ENCODE measurements at places on chromosomes 12 and 14. TPM values are rescaled to one million over a fixed set of nuclear protein-coding genes. Genes with fewer than 3 reads are reported as not detected.
A peak's percentile ranks its signal among the peaks of the same experiment; 100 is the strongest.

DNA sequence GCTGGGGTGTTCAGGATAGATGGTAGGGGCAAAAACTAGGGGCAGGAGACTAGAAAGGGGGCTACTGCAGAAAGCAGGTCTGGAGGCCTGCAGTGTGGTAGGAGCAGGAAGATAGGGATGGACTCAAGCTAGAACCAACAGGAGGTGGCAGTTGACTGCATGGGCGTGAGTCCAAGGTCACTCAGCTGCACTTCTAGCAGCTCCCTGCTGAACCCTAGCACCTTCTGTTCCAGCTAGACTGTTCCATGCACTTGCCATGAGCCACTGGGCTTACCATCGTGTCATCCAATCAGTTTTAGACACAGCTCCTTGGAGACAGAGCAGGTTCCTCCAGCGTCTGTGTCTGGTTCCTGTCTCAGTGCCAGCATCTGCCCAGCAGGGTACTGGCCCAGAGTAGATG is 11.3 kb upstream of the KRT8 start:
- no peak for DNase-seq

FAM177A1 gene
- 32.5 TPM for total RNA-seq

DNA sequence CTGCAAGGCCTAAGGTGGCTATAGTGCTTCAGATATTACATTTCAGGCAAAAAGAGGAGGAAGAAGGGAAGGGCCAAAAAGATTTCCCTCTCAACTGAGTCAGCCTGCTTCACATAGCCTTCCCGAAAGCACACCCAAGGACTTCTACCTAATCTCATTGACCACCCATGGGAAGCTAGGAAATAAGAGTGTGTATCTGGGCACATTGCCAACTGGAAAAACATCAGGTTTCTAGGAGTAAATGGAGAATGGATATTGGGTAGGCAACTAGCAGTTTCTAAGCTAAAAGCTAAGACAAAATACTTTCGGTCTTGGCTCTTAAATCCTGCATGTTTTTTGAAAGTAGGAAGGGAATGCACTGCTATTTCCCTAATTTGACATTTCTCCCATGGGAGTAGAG is 221.7 kb upstream of the GRIP1 start:
- no peak for DNase-seq

DNA sequence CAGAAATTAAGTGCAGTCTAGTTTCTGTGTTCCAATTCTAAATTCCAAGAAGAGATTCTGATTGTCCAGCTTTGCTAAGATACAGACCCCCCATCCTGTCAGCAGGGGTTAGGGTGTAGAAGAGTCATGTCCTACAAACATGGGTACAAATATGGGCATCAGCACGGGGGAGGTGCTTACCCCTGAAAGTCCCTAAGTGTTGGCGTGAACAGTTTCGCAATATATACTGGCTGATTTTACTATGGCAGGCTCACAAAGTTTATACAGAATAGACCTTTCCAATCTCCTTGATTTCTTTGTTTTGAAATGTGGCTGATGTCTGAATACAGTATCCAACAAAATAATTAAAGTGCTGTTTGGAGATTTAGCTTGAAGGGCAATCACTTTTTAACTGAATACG is 71.6 kb upstream of the PPM1H start:
- DNase-seq: no peak

DNA sequence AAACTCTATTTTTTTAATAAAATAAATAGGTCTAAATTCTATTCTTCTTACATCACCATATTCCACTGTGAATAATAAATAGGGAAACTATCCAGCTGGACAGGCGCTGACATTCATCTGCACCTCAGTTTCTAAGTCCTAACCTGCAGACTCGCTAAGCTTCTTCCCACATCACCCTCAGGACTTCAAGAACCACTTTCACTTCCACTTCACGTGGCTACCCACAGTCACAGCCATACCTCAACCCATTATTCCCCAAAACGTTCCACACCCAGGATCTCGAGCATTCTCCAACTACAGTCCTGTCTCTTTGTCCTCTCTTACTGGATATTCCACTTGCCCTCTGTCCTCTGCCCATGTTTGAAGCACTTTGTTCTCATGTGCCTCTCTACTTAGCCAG is 71.1 kb downstream of the C2CD5 start:
- DNase-seq: peak; percentile 9

GRCh38 chr12:6539707-6540134 is 5.4 kb downstream of the GAPDH start:
- DNase-seq: peak; percentile 19

ZDHHC22 gene
- not detected for total RNA-seq

GRCh38 chr14:94011795-94012194 is 14.3 kb upstream of the OTUB2 start:
- peak; percentile 18 for DNase-seq

AQP2 gene
- not detected for total RNA-seq

RNASE7 gene
- not detected for total RNA-seq

DNA sequence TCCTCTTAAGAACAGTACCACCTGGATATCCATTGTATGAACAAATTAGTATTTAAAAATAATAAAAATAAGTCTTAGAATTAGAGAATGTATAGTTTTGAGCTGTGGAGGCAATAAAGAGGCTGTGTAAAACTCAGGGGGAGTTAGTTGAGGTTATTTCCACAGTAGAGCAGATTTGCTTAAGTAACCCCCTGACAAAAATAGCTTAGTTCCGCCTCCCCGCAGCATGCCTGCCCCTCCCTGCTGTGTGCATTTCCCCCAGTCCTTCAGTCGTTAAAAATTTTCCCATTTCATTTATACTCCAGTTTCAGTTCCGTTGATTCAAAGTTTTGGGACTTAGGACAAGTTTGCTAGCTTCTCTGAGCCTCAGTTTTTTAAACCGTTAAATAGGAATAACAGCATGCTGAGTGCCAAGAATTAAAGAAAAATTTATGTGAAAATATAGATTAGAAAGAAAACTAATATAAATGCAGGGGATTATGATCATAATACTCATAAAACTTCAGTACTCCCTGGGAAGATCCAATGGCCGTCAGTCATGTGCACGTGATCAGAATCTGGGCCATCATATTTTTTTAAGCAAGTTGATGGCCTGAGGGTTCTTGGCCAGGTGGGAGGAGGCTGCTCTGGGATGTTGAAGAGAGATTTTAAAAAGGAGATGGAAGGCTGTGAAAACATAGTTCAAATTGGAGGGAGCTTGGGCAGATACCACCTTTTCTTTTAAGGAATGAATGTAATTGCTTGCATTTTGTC is 14.5 kb upstream of the SLC38A2 start:
- DNase-seq: peak; percentile 74

DNA sequence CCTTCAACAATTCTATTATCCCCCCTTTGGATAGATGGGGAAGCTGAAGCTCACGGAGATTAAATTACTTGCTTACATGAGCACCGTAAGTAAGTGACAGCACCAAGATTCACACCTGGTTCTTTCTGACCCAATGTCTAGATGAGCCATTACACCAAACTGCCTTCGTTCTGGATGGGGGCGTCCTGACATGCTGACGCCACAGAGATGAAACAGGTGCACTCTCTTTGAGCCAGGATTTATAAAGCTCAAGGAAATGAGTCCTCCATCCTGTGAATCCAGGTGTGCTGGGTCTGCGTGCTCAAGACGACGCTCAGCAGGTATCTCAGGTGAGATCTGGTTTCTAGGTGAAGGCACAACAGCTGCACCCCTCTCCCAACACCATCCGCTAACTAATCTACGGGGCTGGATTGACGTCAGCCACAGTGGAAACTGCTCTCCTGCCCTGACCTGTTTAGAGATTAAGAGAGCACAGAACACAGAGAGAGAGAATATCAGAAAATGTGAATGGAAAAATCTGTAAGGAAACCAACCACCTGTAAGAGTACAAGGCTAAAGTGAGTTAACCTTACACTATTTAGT is 61.6 kb downstream of the KSR2 start:
- DNase-seq: no peak

CISTR gene
- 1.3 TPM for total RNA-seq

GRCh38 chr14:23132970-23133369 is 13.9 kb upstream of the CEBPE start:
- DNase-seq: no peak

GRCh38 chr12:54968181-54968730 is 16.3 kb downstream of the TESPA1 start:
- no peak for DNase-seq

- no peak for DNase-seq
These were observed 24.0 kb downstream of the FAM222A start for GRCh38 chr12:109737631-109738030.

KRT3 gene
- not detected for total RNA-seq

GALNT16 gene
- 0.30 TPM for total RNA-seq

GRIP1 gene
- 4.1 TPM for total RNA-seq

KRT5 gene
- 0.91 TPM for total RNA-seq

GZMB gene
- not detected for total RNA-seq

C12orf60 gene
- total RNA-seq: 3.4 TPM

DNA sequence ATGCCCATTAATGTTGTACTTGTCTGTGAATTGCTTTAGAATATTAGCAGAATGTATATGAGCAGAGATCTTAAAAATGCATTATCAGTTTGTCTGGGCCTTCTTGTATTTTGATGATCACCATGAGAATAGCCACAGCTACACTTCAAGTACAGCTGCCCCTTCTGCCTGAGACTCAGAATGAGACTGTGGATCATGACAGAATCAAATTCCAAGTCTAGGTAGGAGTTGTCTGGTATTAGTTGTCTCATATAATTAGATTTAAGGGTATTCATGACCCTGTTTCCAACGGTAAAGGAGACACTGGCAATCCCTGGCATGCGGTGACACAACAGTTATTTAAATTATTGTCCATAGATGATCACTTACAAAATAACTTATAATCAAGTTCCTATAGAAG is 18.3 kb upstream of the SMIM10L1 start:
- no peak for DNase-seq

ATXN3 gene
- 24.6 TPM for total RNA-seq

COPZ1 gene
- total RNA-seq: 121 TPM

DNA sequence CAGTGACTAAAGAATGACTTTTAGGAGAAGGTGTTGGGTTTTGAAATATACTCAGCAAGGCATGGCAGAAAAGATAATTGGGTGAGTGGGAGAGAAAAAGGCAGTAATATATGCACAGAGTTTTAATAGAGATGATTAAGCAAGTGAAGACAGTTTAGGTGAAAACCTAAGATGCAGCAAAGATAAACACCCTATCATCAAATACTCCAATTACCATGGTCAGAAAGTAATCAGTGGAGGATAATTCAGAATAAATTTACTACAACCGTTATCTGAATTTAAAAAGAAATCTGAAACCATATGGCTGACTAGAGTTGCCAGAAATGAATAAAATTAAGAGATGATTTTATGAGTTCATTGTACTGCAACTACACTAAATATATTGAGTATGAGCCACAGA is 26.8 kb downstream of the NAA30 start:
- DNase-seq: no peak

DNA sequence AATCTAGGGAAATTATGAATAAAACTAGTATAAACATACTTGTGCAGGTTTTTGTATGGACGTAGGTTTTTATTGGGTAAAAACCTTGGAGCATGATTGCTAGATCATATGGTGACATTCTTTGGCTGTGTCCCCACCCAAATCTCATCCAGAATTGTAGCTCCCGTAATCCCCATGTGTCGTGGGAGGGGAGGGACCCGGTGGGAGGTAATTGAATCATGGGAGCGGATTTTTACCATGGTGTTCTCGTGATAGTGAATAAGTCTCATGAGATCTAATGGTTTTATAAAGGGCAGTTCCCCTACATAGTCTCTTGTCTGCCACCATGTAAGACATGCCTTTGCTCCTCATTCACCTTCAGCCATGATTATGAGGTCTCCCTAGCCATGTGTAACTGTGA is 120.9 kb downstream of the FOXA1 start:
- no peak for DNase-seq

DNA sequence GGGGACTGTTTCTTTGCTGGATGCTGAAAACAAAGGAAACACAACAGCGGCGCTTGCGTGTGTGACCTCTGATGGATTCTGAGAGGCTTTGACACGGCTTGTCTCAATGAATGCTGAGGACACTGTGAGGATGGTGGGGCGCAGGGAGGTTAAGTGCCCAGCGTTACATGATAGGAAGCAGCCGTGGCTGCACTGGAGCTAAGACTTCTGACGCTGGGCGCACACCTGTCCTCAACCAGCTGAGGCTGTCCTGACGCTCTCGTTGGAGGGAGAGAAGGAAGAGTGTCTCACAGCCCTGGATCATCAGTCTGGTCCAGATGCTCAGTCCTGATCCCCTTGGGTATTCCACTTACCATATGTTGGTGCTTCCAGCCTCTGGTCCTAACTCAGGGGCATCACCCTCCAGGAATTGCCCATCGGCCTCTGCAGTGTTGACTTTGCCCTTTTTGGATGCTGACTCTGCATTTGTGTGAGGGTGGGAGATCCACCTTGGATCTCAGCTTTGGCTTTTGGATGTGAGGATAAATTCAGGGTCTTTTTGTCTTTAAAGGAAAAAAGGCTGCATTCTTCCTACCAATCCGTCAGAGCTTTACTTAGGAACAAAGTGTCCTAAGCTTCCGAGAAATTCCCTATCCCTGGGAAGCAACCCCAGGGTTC is 125.2 kb downstream of the ZNF664 start:
- no peak for DNase-seq

- DNase-seq: no peak
These were observed 46.6 kb downstream of the CFAP251 start for GRCh38 chr12:121964813-121965643.

- DNase-seq: no peak
These were observed 20.2 kb downstream of the UBE3B start for GRCh38 chr12:109497675-109498074.

RNU4-1 gene
- total RNA-seq: 1,670 TPM

GRCh38 chr14:52862632-52863333 is 71.4 kb upstream of the GNPNAT1 start:
- DNase-seq: no peak

GRCh38 chr12:122963941-122964265 is 2.4 kb downstream of the ABCB9 start:
- DNase-seq: no peak

IL22 gene
- not detected for total RNA-seq

TAS2R8 gene
- not detected for total RNA-seq

- DNase-seq: peak; percentile 28
These were observed 352.0 kb downstream of the BCAT1 start for GRCh38 chr12:24596768-24597388.

GRCh38 chr14:103304706-103305105 is 29.3 kb upstream of the EIF5 start:
- no peak for DNase-seq

DNA sequence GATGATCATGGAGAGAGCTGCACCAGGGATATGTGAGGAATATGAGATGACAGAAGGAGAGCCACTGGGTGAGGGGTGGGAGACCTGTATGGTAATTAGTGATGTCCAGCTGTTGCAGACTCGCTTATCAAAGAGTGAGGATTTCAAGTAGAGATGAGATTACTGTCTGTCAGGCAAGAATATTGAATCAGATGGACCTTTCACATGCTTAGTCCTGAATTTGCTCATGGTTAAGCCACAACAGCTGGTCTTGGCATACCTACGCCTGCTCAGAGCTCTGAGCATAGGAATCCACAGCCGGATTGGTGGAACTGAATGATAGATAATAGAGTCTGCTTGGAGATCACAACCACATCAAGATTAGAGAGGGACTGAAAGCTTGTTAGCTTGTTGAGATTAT is 115.2 kb upstream of the ARHGAP5 start:
- no peak for DNase-seq

DNA sequence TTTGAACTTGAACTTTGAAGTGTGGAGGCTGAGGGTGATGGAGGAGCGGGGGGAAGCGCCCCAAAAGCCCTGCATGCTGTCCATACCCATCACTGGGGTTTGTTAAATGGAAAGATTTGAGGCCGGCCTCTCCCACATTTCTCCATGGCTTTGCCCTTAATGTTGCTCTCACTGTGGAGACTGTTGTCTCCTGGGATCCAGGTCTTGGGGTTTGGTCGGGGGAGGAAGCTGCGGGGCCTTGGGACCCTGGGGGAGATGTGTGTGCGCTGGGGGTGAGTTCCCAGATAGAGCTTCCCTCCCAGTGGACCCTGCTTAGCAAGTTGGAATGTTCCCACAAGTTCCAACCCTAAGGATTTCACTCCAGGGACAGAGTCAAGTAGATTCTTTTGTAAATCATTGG is 28.0 kb upstream of the LRTM2 start:
- no peak for DNase-seq
